ENCODE measurements at places on chromosomes 11 and 22.

GRCh38 chr11:133999355-133999754, 42.6 kb upstream of the IGSF9B start:
- no peak for DNase-seq

DNA sequence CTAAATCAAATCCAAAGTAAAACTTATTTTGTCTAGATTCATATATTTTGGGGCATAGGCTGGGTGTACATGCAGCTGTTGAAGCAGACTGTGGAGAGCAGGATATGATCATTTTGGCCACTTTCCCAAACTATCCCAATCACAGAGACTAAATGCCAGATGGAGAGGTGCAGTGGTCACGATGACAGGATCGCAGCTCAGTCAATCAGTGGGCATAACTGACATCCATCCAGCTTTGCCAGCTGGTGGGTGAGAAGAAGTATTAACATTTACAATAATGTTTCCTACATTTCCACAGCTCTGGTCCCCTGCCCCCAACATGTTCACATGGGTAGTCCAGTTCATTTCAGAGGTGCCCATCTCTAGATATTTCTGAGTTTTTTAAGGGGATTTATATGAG, 255.5 kb upstream of the SESN3 start:
- no peak for DNase-seq

GRCh38 chr11:10878408-10879214, 20.8 kb upstream of the ZBED5 start:
- DNase-seq = peak; percentile 69

DNA sequence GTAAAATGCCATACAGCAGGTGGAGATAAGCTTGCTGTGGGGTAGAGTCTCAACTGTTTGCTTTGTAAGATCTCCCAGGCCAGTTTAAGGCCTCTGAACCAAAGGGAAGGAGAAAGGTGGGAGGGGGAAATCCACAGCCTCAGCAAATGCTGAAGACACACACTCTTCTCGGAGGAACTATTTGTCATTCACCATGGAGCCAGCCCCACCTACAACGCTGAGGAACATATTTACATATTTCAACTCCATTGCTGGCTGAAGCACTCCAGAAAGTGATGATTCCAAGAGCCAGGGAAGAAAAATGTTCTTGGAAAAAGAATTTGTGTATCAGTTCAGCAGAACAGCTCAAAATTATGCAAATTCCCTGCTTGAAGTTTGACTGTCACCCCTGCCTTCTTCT, 6.5 kb downstream of the TENM4 start:
- DNase-seq = no peak

- DNase-seq = no peak
Observed at GRCh38 chr11:15884777-15885540, 471.4 kb downstream of the SOX6 start.
